SK-N-SH (cell line): ENCODE measurements at places on chromosomes 5 and 9.

GRCh38 chr9:131826966-131827525, 87.2 kb upstream of the RAPGEF1 start:
- H3K36me3 ChIP-seq: no peaks in the 10 kb centered on the region
- H3K27ac ChIP-seq: no peak overlapping the region
- H3K27me3 ChIP-seq: no peaks in the 10 kb centered on the region; the same call in 1 of the 2 replicates
- no peak for DNase-seq
- H3K4me3 ChIP-seq: no peak overlapping the region

DNA sequence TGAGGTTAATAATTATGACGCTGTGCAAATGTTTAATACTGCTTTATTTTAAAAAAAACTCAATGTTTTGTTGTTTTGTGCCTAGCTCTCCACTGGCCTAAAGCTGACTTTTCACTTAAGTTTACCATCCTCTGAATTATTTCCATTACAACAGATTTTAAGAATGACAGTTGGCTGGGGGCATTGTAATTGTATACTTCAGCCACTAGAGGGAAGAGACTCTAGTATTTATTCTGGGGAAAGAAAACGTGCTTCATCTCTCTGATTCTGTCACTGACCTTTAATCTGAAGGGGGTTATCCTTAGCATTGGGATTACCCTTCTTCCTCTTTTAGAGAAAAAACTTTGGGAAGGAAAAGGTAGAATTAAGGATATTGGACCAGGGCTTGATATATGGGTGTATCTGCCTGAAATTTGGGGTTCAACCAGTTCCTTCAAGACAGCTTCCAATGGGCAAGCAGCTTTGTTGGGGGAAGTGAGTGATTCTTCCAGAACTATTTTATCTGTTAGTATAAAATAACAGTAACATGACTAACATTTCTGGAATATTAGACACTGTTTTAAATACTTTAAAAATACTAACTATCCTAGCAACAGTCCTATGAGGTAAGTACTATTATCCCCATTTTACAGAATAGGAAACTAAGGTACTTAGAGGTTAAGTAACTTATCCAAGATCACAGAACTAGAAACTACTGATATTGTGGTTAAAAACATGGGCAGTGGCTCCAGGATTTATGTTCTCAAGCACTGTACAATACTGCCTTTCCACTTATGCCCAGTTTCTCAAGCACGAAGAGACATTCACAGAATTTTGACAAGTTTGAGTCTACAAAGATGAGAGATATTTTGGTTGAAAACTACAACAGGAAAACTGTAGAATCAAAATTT, 208.4 kb downstream of the CD180 start:
- DNase-seq: peak; percentile 39
- H3K4me3 ChIP-seq: no peak overlapping the region
- H3K4me1 ChIP-seq: no peaks in the 10 kb centered on the region
- H3K36me3 ChIP-seq: no peaks in the 10 kb centered on the region
- no peak overlapping the region for H3K27ac ChIP-seq

GRCh38 chr9:127135056-127135745, 12.8 kb upstream of the ANGPTL2 start:
- no peak overlapping the region for H3K27ac ChIP-seq
- peaks cover 14% of the 10 kb centered on the region; the same call in 1 of the 2 replicates for H3K4me1 ChIP-seq
- no peak for DNase-seq
- no peaks in the 10 kb centered on the region for H3K36me3 ChIP-seq
- H3K4me3 ChIP-seq: no peak overlapping the region
- no peaks in the 10 kb centered on the region for H3K27me3 ChIP-seq

DNA sequence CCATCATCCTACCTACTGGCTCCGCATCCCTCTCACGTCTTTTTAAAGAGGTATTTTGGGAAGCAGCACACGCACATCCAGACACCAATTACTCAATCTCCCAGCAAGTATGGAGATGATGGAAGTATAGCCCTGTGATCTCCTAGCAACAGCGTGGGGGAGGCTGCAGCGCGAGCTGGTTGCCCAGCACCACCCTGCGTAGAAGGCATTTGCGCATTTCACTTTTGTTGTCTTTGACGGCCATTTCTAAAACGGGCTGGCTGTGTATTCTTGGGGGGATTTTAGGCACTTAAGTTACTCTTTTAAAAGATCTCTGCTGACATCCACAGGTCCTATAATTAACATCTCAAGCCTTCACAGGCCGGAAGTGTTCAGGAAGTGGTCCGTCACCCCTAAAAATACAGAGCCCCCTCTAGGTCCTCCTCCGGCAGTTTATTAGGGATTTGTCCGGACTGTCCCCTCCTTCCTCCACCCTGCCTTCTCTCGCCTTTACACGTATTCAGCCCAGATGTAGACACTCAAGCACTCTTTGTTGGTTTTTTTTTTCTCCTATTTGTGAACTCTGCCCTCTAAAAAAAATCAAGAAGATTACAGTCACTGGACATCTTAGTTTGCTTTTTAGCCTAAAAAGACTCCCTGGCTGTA, 371.4 kb downstream of the NTRK2 start:
- H3K4me1 ChIP-seq: no peaks in the 10 kb centered on the region
- no peaks in the 10 kb centered on the region for H3K36me3 ChIP-seq
- no peak overlapping the region for H3K27ac ChIP-seq
- no peaks in the 10 kb centered on the region for H3K27me3 ChIP-seq
- DNase-seq: no peak

DNA sequence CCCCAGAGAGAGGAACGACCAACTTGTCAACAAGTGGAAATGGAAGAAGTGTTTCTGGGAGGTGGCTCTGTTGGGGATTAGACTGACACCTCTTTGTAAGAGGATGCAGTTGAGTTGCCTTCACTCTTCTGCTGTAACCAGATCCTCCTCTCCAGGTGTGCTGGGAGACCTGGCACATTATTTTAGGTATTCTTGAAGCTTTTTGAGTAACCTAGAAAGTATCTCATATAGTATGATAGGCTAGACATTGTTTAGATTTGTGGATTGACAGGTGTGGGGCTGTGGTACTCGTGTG, 21.6 kb downstream of the SNX30 start:
- H3K4me3 ChIP-seq: no peak overlapping the region
- no peaks in the 10 kb centered on the region for H3K36me3 ChIP-seq
- DNase-seq: no peak
- H3K27me3 ChIP-seq: no peaks in the 10 kb centered on the region
- no peaks in the 10 kb centered on the region for H3K4me1 ChIP-seq
- H3K27ac ChIP-seq: no peak overlapping the region

- peak overlapping the region; percentile 39; the same call in 1 of the 2 replicates for H3K27ac ChIP-seq
- H3K4me3 ChIP-seq: peak overlapping the region; percentile 63
- peaks cover 25% of the 10 kb centered on the region for H3K4me1 ChIP-seq
- peak; percentile 82 for DNase-seq
- H3K36me3 ChIP-seq: no peaks in the 10 kb centered on the region
- 0 out of 2 replicates have a peak, but pooled peaks cover 7% of the 10 kb centered on the region for H3K27me3 ChIP-seq
Observed at GRCh38 chr9:95515272-95516113, 1.3 kb downstream of the PTCH1 start.

DNA sequence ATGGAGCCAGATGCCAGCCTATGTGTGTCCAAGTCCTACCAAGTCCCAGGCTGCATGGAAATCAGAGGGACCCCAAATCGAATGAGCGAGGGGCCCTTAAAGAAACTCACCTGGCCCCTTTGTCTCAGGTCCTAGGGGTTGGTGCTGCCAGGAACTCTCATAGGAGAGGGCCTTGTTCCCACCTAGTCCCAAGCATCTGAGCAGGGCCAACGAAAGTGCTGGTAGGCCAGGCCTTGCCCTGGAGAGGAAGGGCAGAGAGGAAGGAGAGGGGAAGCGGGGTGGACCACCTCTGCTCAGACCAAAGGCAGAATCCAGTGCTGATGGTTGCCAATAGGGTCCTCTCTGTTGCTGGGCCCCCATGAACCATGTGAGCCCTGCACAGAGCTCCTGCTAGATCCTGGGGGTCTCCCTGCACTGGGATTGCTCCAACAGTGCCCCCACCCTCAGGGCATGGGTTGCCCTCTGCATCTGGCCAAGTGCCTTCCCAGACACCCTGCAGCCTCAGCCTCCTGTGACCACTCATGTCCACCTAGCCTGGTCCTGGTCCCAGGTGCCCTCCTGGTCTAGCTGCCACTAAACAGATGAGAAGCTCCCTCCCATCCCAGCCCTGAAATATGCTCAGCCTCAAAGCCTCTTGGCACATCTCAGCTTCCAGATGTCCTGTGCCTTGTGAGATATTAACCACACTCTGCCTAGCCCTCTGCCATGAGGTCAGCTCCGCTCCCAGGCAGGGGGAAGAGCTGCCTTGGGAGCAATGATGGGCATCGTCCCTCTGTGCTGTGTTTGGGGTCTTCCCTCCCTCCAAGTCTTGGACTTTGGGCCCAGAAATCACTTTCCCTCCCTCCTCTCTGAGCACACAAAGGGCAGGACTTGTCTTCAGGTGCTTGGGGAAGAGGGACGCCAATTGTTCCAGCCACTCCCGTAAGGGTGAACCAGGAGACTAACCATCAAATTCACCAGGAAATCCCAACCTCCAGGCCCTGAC, 109.6 kb downstream of the ADAMTS2 start:
- no peaks in the 10 kb centered on the region for H3K27me3 ChIP-seq
- no peak for DNase-seq
- no peaks in the 10 kb centered on the region for H3K36me3 ChIP-seq
- peak overlapping the region; percentile 9; the same call in 1 of the 2 replicates for H3K27ac ChIP-seq
- no peak overlapping the region for H3K4me3 ChIP-seq

DNA sequence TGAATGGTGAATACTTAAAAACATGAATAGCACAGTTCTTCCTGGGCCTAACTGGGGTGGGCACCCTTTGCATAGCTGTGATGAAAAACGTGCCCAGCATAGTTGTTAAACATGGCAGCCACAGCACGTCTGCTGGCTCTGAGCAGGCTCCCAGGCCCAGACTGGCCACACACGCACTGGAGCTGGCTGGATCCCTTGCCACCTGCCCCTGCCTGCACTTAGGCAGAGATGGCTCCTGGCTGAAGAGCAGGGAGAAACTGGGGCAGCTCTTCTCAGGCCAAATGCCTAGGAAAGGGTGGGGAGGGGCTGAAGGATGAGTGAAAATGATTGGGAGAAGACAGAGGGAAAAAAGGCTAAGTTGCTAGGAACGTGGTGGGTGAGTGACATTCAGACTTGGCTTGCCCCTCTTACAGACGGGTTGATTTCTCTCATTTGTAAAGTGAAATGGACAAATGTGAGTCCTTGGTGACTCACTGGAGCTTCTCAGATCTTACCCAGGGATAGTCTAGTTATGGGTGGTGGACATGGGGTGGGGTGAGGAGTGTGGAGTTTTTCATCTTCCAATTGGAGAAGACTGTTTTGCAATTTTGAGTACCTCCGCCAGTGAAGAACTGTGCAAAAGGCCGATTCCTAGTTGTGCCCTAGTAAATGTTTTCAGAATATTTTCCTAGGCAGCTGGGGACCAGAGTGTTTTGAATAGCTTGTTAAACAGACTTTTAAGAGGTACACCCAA, 42.4 kb downstream of the TRIO start:
- no peaks in the 10 kb centered on the region for H3K27me3 ChIP-seq
- H3K36me3 ChIP-seq: no peaks in the 10 kb centered on the region
- peaks cover 56% of the 10 kb centered on the region for H3K4me1 ChIP-seq
- DNase-seq: no peak

- no peaks in the 10 kb centered on the region for H3K4me1 ChIP-seq
- DNase-seq: no peak
- no peak overlapping the region for H3K4me3 ChIP-seq
- peaks cover 29% of the 10 kb centered on the region for H3K36me3 ChIP-seq
- H3K27me3 ChIP-seq: no peaks in the 10 kb centered on the region
Observed at GRCh38 chr9:109401990-109402318, 81.1 kb upstream of the EPB41L4B start.

DNA sequence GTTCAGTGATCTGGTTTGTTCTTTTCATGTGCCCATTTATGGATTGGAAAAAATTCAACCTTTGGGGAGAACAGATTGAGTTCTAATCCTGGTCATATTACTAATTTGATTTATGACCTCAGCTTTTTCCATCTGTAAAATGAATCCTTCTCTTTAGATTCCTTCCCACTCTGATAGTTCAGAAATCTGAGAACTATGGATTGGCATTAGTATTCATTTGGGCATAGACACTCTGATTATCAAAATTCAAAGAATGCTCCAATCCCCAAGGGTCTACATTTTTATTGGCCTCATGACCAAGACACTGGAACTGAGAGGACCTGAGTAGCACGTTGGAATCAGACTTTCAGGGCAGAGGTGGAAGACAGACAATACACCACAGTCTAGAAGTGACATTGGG, 405.9 kb upstream of the PAPPA start:
- H3K36me3 ChIP-seq: no peaks in the 10 kb centered on the region
- no peaks in the 10 kb centered on the region for H3K27me3 ChIP-seq
- no peaks in the 10 kb centered on the region for H3K4me1 ChIP-seq
- no peak overlapping the region for H3K4me3 ChIP-seq

DNA sequence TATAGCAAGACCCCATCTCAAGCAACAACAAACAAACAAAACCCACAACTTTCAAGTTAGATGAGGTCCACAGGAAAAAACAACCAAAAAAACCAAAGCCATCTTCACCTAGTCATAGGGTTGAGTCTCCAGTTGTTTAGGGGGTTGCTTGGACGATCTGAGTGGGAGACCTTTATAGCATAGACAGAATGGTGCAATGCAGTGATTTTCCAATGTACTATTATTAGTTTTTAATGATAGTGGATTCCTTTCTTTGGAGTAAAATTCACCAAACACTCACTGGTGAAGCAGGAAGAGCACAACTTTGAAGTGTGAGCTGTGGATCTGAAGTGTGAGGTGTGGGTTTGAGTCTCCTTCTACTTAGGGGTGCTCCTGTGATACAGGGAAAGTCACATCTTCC, 67.0 kb upstream of the KLF9 start:
- no peak overlapping the region for H3K4me3 ChIP-seq
- peaks cover 10% of the 10 kb centered on the region; the same call in 1 of the 2 replicates for H3K4me1 ChIP-seq
- no peaks in the 10 kb centered on the region for H3K27me3 ChIP-seq
- no peak for DNase-seq
- no peaks in the 10 kb centered on the region for H3K36me3 ChIP-seq
- H3K27ac ChIP-seq: no peak overlapping the region

DNA sequence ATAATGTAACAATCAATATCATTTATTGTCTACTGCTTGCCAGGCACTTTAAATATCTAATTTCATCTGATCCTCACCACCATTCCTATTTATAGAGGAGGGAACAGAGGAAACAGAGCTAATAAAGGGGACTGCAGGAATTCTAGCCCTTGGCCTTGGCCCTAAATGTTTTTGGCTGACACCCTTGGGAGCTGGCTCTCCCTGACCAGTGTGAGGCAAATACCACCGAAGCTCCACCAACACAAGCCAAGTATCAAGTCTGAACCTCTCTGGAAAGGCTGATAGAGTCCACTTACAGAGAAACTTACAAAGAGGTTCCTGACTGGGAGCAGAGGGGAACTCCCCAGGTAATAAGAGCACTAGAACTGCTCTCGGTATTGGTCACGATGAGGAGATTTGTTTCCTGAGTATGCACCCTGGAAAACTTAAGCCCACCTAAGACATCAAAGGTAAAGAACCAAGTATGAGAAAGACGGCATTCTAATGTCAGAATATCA, 243.1 kb upstream of the PANK3 start:
- no peak for DNase-seq
- H3K4me3 ChIP-seq: no peak overlapping the region
- H3K4me1 ChIP-seq: peaks cover 96% of the 10 kb centered on the region
- no peaks in the 10 kb centered on the region for H3K27me3 ChIP-seq
- H3K36me3 ChIP-seq: peaks cover 91% of the 10 kb centered on the region
- H3K27ac ChIP-seq: peak overlapping the region; percentile 87

DNA sequence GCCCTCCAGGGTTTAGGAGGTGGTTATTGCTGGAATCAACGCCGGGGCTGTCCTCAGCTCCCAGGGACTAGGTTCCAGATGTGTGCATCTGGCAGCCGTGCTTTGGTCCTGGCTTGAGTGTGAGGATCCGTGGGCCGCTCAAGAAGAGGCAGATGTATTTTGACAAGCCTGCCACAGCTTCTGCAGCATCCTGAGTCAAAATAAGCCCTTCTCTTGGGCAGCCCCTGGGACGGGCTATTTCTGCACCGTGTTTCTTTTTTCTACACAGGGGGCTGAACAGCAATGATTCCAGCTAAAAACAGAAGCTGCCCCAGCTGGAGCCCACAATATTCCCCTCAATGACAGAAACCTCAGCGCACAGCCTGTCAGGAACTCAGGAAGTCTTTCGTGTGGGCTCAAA, 19.7 kb upstream of the CPLX2 start:
- H3K4me3 ChIP-seq: no peak overlapping the region
- DNase-seq: no peak
- H3K36me3 ChIP-seq: no peaks in the 10 kb centered on the region
- no peaks in the 10 kb centered on the region for H3K4me1 ChIP-seq
